ENCODE measurements at places on chromosomes 4 and X. TPM values are rescaled to one million over a fixed set of nuclear protein-coding genes. Genes with fewer than 3 reads are reported as not detected.

- DNase-seq = no peak
These were observed 104.4 kb downstream of the WDFY3 start for GRCh38 chr4:84862064-84862463.

- no peak for DNase-seq
These were observed 25.7 kb downstream of the KIAA0232 start for GRCh38 chr4:6808259-6808658.

- no peak for DNase-seq
These were observed 91.8 kb downstream of the RAP1GDS1 start for GRCh38 chr4:98352940-98353339.

DNA sequence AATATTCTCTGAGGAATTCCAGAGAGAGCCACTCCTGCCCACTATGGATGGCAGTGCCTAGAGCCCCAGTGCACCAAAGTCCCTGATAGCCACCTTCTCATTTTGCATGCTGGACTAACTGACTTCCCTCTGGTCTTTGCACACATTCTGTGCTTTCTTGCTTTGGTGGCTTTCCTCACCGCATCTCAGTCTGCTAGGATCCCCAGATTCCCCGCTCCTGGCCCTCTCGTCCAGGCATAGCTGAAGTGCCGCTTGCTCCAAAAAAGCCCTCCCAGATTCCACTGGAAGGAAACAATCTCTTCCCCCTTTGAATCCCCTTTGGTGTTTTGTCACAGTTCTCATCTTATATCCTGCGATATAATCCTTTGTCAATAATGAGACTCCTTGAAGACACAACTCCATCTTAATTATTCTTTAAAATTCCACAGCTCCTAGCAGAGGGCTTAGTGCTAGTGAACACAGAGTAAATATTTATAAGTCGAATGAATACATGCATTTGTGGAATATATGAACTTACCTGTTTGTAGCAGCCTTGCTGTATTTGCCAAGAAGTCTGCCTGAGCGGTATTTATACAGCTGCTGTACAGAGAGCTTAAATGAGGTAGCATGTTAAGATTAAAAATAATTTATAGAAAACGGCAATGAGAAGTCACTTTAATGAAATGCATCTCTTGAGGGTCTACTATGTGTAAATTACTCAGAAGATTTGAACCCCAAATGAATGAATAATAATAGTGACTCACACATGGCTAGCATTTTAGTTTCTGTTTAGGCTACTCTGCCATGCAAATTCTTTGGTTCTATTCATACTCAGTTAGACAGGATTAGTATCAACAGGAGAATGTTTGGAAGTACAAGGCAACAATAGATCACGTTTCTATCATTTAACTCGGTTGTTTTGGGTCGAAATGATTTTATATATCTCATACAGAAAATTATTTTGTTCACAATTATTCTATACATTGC lies 421.9 kb upstream of the TENM3 start:
- no peak for DNase-seq

GRCh38 chr4:85889314-85889713 lies 414.4 kb downstream of the ARHGAP24 start:
- DNase-seq = no peak

GRCh38 chrX:39140581-39140980 lies 339.3 kb downstream of the MID1IP1 start:
- no peak for DNase-seq

- DNase-seq = no peak
These were observed 96.1 kb downstream of the REELD1 start for GRCh38 chr4:146310319-146311021.

GRCh38 chrX:141669689-141670088 lies 28.9 kb downstream of the SPANXD start:
- DNase-seq = no peak

GRCh38 chrX:53223955-53224859 lies 800 bp downstream of the KDM5C start:
- DNase-seq = no peak

DNA sequence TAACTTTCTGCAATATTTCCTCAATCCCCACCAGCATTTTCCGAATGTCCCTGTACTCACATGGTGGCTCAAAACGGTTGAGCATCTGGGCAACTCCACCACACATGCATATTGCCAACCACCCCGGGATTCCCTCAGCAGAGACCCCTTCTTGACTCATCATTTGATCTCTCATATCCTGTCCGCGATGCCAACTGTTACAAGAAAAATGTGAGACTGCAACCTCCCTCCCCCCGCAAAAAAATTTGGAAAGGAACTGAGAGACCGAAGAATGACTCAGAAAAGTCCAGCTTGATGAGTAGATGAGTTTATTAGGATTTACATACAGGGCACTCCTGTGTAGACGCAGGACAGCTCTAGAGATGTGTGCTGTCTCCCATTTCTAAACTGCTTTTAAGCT lies 561.4 kb downstream of the ZIC3 start:
- no peak for DNase-seq

DNA sequence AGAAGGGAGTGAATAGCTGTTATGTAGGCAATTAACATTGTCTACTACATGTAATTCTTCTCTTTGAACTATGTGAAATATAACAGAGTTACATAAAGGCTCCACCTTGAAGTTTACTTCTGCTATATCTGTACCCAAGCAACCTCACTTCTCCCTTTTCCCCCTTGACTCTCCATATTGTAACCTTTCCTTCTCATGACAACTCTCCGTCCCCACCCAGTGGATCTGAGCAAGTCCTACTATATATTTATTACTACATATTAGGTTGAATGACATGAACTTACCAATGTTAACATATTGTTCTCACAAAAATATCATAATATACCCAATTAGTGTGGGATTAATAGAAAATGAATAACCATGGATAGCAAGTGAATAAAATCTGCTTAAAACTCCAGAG lies 93.2 kb upstream of the ATP8A1 start:
- DNase-seq = no peak

GRCh38 chr4:88982757-88983156 lies 74.2 kb downstream of the FAM13A start:
- DNase-seq = no peak

GRCh38 chr4:188423039-188423438 lies 283.8 kb downstream of the TRIML1 start:
- DNase-seq = no peak

DNA sequence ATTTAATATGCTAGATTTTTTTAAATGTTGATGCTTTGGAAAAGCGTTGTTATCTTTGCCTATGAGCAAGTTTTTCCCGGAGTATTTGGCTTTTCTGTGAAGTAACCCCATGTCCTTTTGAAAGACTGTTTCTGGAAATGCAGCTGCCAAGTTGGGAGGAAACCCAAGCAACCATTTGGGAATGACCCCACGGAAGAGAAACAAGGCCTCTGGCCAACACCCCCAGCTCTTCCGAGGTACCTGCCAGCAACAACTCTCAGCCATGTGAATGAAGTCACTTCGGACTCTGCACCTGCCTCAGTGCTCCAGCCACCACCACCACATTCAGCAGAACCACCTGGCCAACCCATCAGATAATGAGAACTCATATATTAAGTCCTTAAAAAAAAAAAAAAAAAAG lies 36.2 kb upstream of the DHRSX start:
- DNase-seq = peak; percentile 67

DNA sequence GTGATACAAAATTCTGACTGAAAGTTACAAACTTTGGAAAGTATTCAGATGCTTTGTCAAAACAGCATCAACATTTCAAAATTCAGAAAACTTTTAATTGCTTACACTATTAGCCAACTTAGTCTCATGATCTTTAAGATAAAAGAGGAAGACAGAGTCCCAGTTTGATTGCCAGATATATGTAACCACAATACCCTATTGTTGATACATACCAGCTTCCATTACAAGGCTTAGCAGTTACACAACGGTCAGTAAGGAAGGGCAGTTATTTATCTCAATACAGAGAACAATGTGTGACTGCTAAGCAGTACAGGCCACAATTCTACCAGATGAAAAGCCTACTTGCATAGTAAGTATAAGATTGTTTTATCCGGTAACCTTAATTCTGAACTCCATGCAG lies 138.4 kb downstream of the SPANXN3 start:
- DNase-seq = no peak

DNA sequence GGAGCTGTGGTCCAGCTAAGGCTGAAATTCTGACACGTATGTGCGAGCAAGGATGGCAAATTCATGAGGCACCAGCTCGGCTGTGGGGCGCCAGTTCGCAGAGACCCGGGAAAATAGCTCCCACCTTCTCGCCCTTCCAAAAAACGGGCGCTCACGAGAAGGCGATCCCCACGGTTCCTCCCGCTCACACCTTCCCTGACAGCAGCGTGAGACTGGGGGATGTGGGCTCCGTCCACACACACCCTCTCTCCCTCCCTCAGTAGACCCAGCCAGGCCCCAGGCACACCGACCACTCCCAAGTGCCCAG lies 584 bp downstream of the GPC3 start:
- DNase-seq = no peak

DNA sequence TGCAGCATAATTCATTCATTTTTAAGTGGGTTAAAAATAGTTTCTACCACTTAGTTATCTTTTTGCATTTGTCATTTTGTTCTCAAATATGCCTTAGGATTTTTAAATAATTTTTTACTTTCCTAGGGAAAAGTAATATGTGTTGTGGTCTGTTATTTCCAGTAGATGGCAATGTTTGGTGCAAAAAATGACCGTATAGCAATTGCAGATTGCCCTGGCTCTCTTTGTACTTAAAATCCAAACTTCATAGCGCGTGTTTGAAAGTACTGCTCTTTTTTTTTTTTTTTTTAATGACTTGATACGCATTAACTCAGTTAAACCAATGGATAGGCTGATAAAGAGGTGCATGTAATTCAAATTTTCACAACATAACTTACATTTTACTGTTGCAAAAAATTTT lies 74.4 kb upstream of the RBMX start:
- DNase-seq = no peak

- no peak for DNase-seq
These were observed 436.5 kb upstream of the FRG1 start for GRCh38 chr4:189504220-189504619.

- DNase-seq = peak; percentile 85
These were observed at the start of gene MTMR8 for GRCh38 chrX:64394874-64395567. Gene MTMR8, minus strand, starts transcription at chrX:64395452. Its CDS starts 89 bp downstream, at chrX:64395363.

DNA sequence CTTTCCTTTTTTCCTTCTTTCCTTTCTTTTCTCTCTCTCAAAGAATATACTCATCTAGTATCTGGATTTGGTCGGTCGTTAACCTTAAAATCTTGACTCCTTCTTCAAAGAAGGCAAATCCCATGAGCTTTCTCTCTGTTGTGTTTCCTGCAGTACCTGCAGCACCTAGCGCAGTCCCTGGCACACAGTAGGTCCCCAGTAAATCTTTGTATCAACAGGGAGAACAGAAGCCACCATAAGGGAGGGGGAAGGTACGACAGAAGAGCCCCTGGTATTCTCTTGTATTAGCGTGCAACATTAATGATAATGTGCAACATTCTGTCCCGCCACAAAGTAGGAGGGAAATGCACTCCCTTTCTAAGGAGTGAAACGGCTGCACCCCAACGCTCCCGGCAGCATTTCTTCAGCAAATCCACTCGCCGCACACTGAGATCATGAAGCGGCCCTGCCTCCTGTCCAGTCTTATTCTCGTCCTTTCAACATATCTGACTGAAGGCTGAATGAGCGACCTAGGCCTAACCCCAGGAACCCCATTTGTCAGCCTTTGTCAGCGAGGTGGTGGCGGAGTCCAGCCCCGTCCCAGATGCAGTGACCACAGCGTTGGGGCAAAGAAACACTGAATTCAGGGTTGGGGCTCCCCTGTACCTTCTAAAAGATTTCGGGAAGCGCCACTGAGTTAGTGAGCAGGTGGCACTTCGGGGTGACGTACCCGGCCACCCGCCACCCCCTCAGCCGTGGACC lies 133.7 kb downstream of the AMELX start:
- peak; percentile 56 for DNase-seq

DNA sequence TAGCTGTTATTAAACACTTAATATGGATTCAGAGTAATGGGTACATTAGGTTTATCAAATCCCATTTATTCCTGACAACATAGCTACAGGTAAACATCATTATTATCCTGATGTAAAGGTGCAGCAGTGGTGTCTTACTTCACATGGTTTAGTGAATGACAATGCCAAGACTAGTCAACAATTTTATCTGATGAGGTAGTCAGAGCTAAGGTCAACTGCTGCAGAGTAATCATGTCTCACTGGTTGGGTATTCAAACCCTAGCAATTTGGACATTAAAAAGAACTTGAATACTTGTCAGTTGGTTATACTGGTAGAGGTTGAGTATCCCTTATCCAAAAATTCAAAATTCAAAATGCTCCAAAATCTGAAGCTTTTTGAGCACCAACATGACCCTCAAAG lies 117.6 kb downstream of the MAB21L2 start:
- no peak for DNase-seq

DNA sequence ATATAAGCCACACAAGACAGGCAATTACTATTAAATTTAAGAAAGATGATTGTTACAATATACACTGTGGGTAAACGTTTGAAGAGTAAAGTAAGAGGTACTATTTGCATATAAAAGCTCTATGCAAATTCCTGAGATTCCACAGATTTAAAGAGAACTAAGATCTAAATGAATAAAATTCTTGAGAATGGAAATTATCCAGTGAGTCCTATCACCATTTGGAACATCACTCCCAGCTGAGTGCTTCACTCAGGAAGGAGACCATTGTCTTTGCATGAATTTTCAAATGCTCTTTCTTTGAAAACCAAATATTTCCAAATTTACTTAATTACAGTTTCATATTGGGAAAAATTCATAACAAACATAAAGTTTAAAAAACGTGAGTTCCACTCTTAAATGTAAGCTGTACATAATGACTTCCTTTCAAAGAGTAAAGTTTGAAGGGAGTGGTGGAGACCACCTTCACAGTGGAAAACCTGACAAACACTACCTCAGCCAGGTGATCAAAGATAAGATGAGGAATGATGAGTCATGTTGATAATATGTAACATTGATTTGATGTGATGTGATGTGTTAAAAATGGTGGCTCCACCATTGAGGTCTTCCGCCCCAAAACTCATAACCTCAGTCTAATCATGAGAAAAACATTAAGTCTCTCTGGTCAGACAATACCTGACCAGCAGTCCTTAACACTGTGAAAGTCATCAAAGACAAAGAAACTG lies 159.9 kb downstream of the BANK1 start:
- DNase-seq = no peak

CDKL2 gene
- 1.3 TPM for total RNA-seq

DHRSX gene
- 12.2 TPM for total RNA-seq

CABS1 gene
- total RNA-seq = not detected

GLRA2 gene
- not detected for total RNA-seq

KCND1 gene
- total RNA-seq = 0.76 TPM

CCKAR gene
- total RNA-seq = not detected

MAGEA1 gene
- total RNA-seq = not detected

C1GALT1C1 gene
- 11.4 TPM for total RNA-seq

MAGEA2B gene
- total RNA-seq = not detected

PNMA6A gene
- 11.4 TPM for total RNA-seq

UGT2B10 gene
- total RNA-seq = not detected

GPR82 gene
- 0.07 TPM for total RNA-seq

NIPAL1 gene
- 1.4 TPM for total RNA-seq

CYLC1 gene
- total RNA-seq = not detected

CTAG2 gene
- not detected for total RNA-seq

F11 gene
- not detected for total RNA-seq

QDPR gene
- 26.1 TPM for total RNA-seq
